ENCODE measurements at places on chromosomes 5 and 9.

DNA sequence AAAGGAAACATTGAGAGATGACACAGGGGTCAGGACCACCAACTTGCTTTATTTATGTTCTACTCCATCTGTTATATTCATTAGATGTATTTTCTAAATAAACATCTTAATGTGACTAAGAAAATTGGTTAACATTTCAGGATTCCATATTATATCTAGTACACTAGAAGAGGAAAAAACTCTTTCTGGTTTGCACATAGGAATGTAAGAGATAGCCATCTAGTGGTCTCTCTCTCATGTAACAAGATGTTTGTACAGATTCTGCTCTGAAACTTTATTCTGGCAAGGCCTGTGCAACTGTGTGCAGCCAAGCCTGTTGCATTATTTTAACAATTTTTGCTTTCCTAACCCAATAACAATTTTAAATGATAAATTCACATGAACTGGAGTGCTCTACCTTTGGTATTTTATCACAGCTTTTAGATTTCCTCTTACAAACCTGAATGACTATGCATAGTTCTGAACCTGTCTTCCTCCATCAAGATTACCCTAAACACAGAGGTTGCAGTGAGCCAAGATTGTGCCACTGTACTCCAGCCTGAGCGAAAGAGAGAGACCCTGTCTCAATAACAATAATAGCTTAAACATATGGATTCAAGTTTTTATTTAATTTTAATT is 148.2 kb downstream of the GIN1 start:
- no peak for DNase-seq

- DNase-seq = no peak
These were observed 1972.1 kb downstream of the MAT2B start for GRCh38 chr5:165477546-165477945.

GRCh38 chr5:116569999-116570398 is 4.6 kb downstream of the SEMA6A start:
- no peak for DNase-seq

- DNase-seq = no peak
These were observed 45.4 kb downstream of the SNX30 start for GRCh38 chr9:112795921-112796320.

- peak; percentile 30 for DNase-seq
These were observed 69.9 kb downstream of the CYFIP2 start for GRCh38 chr5:157335534-157336422.
